ENCODE measurements at places on chromosomes 3 and 15.

DNA sequence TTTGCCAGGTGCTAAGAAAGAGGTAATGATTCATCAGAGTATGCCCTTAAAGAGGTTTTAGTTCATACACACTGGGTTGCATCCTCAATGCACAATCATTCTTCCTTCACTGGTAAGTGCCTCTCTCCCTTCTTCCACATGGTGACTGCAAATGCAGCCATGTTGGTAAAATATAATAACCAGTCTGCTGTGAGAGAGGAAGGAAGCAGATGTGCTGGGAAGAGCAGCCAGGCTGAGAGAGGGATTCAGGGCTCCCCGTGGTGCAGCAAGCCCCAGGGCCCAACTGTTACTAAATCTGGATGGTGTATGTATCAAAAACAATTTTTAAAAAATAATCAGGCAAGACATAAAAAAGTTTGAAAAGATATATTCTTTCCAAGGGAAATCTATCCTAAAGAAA, 498.1 kb downstream of the MAGI1 start:
- no peak for DNase-seq

GRCh38 chr3:131361464-131362421, 19.8 kb upstream of the NUDT16 start:
- DNase-seq = no peak

DNA sequence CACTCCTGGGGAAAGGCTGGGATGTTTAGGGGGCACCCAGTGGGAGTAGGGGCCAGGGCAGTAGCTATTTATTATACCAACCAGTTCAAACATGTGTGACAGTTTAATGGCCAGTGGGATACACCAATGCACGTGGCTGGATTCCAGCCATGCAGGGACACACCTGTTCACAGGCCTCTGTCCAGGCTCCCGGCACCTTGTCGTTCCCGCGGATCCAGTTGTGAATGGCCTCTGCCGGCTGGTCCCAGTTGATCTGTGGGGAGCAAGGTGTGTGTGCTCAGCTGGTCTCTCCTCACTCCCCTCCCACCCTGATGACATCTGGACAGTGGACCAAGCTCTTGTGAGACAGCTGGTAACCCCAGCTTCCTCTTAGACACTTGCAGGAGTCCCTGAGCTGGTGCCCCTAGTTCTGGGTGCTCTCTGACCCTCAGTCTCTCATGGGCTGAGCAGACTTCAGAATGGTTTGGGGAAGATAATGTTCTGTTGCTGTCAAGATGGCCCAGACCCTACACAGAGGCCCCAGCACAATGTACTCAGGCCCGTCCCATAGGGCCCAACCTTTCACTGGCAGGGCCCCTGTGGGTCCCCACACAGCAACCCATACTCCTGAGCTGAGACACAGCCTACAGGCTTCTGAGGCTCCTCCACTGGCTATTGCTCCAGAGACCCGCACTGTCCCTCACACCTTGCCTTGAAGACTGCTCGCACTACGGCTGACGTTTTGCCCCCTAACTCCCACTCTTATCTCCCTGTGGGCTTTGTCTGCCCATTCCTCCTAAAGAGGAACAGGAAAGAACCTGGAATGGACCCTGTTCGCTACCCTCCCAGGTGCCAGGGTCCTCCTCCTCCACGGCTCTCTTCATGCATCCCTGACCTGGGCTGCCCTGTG, 25.8 kb downstream of the ALDH1L1 start:
- DNase-seq = no peak

DNA sequence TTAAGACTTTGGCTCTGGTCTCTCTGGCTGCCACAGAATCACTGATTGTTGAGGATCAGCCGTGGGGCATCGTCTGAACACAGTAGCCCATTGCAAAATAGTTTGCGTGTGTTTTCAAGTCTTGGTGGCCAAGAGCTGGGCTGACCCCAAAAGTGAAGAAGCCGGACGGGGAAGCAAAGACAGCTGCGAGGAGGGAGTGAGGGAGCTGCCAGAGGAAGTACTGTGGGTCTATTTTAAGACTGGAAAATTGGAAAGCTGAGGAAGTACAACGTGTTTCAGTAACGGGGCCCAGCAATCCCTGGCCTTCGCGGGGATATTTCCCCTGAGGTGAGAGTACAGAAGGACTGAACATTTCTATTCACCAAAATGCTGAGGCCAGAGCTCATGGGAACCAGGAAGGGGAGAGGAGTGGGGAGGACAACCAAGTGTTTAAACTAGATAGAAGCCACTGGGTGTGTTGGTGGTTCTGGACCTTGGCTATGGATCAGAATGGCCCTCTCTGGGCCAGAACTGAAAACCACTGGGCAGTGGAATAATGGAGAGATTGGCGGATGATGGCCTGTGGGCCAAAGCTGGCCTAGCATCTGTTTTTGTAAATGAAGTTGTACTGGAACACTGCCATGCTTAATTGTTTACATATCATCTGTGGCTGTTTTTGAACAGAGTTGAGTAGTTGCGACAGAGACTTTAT, 34.1 kb upstream of the LIMD1 start:
- no peak for DNase-seq

GRCh38 chr15:81948751-81949150, 97.1 kb downstream of the MEX3B start:
- DNase-seq = no peak

DNA sequence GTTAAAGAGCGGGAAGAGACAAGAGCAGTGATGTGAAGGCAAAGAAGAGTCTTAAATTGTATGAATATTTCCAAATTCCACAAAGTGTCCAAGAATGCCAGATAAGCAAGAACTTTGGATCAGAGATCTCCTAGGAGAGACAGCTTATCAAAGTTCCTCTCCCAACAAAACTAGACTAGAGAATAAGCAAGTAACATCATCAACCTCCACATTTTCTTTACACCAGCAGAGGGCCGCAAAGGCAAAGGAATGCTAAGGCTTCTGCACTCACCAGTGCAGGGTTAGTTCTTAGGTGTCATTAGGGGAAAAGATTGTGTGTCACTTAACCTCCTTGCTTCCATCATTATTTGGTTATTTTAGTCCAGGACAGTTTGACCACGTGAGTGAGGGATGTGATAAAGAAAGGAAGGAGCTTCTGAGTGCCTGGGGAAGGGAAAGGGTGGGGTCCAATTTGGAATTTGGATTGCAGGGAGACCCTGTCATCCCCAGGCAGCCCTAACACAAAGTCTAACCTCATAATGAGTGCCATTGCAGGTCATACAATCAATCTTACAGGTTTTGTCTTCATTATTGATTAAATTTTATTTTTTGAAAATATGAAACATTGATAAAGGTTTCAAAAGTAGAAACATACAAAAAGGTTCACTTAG, 7.5 kb upstream of the CMTM6 start:
- DNase-seq = no peak

- no peak for DNase-seq
Observed at GRCh38 chr15:48330105-48330785, 984 bp upstream of the DUT start.

DNA sequence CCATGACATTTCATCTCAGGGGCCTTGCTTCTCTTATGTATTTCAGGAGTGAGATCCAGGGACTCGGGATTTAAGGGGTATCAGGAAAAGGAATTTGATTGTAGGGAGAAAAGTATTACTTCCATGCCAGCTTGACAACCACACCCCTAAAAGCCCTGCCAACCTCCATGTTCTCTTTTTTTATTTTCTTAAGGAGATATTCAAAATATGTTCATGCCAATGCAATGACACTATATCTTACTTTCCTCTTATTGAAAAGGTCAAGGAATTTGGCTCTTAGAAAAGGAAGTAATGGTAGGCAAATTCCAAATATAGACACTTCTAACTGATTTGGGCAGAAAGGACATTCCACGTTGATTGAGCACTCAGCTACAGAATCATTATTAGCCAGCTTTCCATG, 407.5 kb upstream of the NECTIN3 start:
- no peak for DNase-seq

DNA sequence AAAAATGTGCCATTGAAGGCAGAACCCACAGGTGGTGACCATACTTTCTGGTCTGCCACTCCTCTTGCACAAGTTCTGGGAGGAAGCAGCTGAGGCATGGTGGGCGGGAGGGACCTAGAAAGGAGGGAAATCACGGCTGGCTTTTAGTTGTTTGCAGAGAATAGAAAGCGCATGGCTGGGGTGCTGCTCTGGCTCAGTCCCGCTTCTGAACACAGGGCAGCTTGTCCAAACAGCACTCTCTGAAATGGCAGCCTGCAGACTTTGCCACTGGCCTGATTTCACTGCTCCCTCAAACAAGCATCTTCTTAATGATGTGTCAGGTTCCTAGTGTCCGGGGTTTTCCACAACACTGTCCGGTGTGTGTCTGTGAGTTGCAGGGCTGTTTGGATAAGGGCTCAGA, 76.7 kb downstream of the AAGAB start:
- DNase-seq = no peak

- no peak for DNase-seq
Observed at GRCh38 chr3:114052216-114052615, 4.1 kb downstream of the CCDC191 start.

- DNase-seq = peak; percentile 3
Observed at GRCh38 chr3:59212128-59212779, 162.4 kb upstream of the CFAP20DC start.

DNA sequence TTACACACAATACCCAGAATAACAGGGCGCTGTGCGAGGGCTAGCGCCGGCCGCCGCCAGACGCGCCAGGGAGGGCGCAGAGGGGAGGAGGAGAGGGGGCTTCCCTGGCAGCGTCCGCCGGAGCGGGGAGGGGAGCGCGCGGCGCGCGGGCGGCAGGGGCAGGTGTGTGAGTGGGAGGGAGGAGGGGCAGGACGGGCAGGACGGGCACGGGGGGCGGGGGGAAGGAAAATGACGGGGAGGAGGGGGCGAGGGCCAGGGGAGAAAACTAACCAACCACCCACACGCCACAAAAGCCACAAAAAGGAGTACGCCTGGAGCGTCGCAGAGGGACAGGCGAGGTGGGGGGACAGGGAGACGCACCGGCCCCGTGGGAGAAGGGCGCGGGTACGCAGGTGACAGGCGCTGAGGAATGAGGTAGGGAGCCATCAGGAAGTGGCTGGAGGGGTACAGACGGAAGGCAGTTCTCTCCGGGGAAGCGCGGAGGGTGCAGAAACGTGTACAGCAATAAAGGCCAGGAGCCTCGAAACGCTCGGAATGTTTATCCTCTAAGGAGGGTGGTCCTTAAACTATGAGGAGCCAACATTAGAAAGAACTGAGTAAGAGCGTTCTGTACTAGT, 610 bp upstream of the SATB1 start:
- peak; percentile 18 for DNase-seq

GRCh38 chr3:136960838-136961836, 3.4 kb downstream of the IL20RB start:
- DNase-seq = no peak

GRCh38 chr15:92316586-92317295, 76.9 kb upstream of the ST8SIA2 start:
- no peak for DNase-seq

- no peak for DNase-seq
Observed at GRCh38 chr3:196981657-196982056, 13.0 kb upstream of the PIGZ start.

- no peak for DNase-seq
Observed at GRCh38 chr3:56937580-56937979, 122.9 kb upstream of the SPATA12 start.

Measured in NCI-H2107 (cell line).